ENCODE measurements at places on chromosomes 12 and 14.

DNA sequence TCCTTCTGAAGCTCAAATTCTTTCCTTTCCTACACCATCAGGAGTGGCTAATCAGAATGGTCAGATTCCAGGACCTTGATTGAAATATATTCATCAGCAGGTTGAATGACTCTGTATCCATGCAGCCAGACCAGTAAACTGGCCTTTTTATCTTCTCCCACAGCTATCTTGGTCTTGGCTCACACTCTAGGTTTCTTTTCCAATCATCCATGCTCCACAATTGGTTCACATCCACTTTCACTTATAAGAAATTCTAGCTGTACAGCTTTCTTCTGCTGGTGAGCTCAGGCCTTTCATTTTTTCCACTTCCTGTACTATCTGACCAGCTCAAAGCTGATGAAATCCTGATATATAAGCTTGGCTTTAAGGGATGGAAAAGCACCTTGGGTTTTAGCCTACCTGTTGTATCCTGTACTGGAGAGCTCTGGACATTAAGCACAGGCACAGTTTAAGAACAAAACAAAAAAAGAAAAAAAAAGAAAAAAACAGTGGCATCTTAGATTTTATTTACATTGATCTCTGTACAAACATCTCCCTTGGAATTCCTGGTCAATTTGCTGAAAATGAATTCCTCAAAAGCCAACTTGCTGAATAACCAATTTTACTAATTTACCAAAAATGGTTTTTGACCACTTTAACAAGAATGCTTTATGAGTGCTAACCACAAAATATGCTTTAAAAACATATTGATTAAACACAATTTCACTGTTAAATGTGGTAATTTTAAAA is 91.6 kb upstream of the PAWR start:
- no peak for DNase-seq

GRCh38 chr14:26841920-26842741 is 244.3 kb upstream of the NOVA1 start:
- DNase-seq, result no peak

DNA sequence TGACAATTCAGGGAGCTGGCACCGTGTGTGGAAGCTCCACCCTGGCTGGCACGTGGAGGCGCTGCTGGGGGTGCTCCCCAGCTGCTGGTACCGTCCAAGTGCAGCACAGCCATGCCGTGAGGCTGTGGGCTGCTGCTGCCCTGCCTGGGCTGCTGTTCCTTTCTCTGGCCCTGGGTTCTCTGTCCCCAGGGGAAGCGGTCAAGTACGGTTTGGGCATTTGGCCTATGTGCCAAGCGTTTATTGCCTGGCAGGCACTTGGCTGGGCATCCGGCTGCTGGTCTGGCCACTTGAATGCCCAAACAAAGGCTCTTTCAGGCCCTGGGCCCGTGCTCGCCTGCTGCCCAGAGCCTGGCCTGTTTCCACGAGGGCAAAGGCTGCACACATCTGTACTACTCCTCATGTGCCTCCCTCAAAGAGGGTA is 39.6 kb downstream of the RHOF start:
- no peak for DNase-seq

GRCh38 chr12:29895966-29896365 is 112.2 kb upstream of the TMTC1 start:
- no peak for DNase-seq

DNA sequence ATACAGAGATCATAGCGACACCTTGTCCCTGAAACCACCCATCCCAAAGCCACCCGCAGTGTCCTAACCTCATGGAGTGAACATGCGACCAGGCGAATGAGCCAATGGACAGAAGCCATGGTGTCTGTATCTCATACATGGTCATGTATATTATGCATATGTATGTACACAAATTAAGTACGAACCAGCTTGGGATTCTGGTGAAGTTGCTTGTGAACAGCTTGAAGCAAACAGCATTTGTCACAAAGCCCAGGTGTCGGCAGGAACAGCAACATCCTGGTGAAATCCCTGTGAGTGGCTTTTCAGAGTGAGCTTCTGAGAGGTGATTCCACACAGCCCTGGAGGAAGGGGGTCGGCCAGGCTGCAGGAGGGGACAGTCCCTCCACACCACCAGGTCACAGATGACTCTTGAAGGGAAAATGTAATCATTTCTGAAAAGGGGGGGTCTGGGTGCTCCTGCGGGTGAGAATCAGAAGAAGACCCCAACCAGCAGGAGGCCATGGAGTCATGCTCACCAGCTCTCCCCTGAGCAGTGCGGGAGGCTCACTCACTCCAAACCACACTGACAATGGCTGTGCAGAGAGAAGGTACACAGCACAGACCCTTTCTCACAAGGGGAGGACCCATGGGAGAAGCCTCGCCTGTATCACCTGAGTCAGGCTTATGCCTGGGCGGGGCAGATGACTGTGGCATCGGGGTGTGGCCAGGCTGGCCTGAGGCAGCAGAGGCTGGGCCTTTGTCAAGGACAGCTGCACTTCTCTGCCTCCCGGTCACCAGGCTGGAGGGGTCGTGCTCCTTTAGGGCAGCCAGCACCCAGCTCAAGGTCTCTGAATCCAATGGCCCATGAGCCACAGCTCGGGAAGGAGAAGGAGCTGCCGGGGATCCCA is 14.3 kb downstream of the CHGA start:
- no peak for DNase-seq

DNA sequence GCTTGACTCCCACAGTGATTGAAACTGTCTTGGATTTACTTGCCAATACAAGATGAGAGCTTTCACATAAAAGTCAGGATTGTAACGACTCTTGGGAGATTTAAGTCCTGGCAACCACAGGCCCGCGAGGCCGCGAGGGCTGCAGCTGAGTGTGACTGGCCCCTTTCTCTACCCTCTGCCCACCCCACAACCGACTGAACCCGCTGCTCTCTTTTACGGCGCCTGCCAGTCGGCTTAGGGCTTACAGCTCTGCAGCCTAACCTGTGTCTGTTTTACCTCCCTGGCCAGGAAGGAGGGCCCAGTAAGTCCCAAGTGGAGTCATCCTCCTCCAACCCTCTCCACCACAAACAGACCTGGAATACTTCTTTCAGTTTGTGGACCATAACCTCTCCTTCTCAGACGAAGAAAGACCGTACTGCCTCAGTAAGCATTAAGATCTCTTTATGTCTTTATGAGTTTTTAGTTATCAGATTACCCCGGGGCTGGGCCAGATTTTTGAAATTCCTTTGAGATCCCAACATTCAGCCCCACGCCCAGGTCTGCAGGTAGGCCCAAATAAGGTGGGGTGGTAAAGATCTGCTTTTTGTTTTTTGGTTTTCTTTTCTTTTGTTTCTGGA is 12.6 kb upstream of the TIGAR start:
- no peak for DNase-seq
